ENCODE measurements at places on chromosomes 3 and 15.
A peak's percentile ranks its signal among the peaks of the same experiment; 100 is the strongest.

- DNase-seq = peak; percentile 90
Observed at GRCh38 chr15:98649472-98650416, 1.4 kb downstream of the IGF1R start.

GRCh38 chr15:32905481-32905880, 187.7 kb downstream of the GREM1 start:
- no peak for DNase-seq

DNA sequence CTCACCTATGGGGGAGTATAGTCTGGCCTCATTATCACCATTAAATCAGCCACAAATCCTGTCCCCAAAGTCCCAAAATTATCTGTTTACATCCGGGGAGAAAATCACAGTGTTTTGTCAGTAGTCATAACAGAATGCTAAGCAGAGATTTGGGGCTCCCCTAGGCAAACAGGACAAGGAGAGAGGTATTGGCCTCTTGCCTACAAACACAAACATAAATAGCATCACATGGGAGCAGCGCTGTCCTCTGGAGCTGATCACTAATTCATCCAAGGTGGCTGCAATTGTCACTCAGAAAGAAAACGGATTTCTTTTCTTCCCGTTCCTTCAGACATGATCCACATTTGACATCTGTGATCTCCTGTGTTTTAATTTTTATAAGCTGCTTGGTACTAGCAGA, 1028.1 kb downstream of the NTRK3 start:
- DNase-seq = no peak

DNA sequence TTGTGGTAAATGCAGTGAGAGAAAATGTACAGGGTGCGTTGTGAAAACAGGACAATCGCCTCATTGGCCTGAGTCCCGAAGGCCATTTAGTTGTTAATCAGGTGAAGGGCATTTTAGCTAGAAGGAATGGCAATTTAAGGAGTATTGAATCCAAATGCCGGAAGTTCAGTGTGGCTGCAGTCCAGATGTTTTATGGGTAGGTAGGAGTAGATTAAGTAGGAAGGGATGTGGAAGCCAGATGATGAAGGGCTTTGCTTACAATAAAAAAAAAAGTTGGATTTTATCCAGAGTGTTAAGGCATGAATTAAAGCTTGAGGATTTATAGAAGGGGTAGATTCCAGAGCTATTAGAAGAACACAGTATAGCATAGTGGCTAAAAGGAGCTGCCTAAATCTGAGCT, 572.7 kb downstream of the NLGN1 start:
- DNase-seq = no peak

GRCh38 chr3:63877737-63878393, 14.2 kb downstream of the ATXN7 start:
- DNase-seq = no peak

GRCh38 chr3:125959317-125960065, 9.5 kb upstream of the ROPN1B start:
- DNase-seq = no peak

Measured in left lung (tissue), 14 donors.